Amniotic epithelial cell (primary cell): ENCODE measurements at places on chromosomes 7 and 10.

DNA sequence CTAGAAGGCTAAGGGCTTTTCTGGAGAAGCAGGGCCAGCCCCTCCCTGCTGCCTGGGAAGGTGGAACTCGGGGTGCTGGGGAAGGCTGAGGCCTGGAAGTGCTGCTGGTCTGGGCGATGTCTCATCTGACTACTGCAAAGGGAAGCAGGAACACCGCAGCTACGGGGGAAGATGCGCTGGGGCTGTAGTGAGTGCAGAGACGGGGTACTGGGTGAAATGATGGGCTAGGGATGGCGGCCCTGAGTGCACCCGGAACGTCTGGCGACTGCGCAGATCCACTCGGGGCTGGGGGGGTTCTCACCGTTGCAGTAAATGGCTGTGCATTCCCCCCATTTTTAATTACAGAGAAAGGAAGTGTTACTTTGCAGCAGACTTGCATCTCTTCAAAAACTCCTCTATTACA lies 195.4 kb upstream of the ADARB2 start:
- DNase-seq = no peak

GRCh38 chr10:78470267-78471103 lies 436.8 kb downstream of the RPS24 start:
- peak; percentile 74 for DNase-seq

DNA sequence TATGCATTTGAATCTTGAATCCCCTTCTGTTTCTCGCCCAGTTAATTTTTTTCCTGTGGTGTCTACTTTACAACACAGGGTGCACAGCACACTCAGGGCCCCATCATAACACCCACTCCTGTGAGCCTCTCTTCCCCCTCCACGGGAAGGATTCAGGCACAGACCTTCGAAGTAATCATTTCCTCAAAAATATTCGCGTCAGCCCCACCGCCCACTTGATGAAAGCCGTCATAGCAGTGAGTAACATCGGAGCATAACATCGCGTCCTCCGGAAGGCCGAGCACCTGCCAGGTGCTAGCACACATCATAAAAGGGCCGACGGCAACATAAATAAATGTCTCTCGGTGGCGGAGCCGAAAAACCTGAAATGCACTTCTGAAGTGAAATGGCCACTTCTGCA lies 201.7 kb upstream of the ADARB2 start:
- no peak for DNase-seq

DNA sequence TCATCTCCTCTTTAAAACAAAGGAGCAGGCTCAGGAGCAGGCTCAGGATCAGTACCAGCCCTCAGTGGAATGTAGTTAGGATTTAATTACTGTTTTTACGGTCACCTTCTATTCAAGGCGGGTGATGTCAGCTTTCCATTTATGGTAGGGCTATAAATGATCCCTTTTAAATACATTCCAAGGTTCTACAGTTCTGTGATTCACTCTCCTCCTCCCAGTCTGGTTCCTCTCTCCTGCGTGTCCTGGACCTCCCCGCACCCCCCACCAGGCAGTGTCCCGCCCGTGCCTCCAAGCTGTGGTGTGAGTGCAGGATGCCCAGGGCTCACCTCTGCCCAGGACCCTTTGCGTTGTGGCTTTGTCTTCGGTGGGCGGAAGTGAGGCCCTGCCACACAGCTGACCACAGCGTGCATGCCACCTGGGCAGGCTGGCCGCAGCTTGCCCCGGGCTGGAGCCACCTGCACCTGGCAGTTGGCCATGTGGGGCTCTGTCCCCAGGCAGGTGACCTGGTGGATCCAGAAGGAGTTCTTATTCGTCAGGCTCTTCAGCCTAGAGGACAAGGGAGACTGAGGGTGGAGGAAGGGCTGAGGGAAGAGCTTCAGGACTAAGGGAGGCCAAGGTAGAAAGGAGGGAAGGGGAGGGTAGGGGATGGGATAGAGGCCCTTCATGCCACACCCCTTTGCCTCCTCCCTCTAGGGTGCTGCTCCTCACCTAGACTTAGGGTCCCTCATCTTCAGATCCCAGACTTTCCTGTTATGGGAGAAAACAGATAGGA lies 9.1 kb downstream of the LOXL4 start:
- DNase-seq = no peak

DNA sequence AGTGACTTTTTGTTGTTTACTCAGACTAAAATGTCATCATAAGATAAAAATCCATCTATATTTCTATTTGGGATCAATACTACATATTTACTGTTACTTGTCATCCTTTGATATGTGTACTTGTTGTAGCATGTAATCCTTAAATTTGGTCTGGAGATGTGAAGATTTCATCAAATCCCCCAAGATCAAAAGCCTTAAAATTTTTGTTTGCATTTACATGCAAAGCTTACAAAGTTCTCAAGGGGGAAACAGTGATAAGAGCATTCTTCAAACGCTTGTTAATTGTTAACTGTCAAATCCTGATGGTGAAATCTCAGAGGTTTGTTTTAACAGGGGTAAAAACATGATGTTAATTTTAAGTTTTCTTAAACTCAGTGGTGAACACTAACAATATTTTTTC lies 84.9 kb upstream of the SKAP2 start:
- no peak for DNase-seq

- peak; percentile 99 for DNase-seq
These were observed 1.5 kb upstream of the KCTD7 start for GRCh38 chr7:66627151-66627681.

DNA sequence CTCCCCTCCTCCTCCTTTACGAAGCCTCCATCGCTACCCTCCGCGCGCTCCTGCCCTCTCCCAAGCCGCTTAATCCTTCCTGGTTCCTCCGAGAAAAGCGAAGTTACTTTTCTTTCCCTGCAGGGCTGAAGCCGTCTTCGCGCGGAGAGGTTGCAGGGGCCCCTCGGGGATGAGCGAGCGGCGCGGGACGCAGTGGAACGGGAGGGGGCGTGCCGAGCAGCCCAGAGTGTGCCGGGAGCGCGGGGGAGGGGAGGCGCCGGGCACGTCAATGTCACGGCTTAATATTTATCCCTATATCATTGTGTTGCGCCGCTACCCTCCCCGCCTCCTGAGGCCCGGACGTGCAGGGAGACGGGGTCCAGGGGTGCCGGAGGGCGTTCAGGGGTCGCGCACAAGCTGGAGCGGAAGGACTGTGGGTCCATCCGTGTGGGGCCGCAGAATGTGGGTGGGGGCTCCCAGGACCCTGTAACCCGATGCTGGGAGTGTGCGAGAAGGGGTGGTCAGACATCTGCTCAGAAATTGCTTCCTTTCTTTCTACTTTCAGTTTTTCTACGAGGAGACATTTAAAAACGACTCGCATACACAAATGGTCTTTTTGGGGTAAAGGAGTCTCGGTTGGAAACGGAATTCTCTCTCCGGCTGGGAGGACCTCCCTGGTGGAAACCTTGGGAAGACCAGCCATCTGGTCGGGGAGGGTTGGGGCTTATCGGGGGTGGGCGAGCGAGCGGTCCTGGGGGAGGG lies 2.4 kb downstream of the CDK6 start:
- peak; percentile 73 for DNase-seq

DNA sequence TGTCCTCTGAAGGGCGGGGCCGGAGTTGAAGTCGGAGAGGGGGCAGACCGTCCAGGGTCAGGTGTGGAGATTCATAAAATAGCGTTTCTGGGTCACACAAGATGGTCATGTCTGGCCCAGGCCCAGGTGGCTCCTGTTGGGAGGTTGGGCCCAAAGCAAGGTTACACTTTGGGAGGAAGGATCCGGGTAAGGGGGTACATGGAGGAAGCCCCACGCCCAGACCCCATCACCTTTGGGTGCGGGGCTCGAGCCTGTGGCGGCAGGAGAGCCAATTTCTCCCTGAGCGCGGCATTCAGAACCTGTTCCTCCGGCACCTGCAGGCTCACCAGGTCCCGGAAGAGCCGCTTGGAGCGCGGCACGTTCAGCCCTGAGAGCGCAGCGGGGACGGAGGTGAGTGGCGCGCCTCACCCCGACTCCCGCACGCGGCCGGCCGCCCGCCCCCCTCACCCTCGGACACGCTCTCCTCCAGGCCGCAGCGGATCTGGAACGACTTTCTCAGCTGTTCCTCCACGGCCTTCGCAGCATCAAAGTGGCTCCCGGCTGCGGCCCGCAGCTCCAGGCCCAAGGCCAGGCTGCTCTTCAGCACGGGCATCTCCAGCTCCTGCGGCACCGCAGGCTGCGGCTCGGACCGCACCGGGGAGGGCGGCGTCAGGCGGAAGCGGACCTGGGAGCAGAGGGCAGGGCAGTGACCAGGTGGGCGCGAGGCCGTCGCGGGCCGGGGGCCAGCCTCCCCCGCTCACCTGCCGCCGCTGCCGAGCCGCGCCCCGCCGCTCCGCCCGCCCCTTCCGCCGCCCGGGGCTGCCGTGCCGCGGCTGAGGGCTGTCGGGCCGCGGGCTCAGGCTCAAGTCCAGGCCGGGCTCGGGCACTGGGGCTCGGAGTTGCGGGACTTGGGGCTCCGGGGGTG lies 644 bp downstream of the PPP1R35 start:
- no peak for DNase-seq

DNA sequence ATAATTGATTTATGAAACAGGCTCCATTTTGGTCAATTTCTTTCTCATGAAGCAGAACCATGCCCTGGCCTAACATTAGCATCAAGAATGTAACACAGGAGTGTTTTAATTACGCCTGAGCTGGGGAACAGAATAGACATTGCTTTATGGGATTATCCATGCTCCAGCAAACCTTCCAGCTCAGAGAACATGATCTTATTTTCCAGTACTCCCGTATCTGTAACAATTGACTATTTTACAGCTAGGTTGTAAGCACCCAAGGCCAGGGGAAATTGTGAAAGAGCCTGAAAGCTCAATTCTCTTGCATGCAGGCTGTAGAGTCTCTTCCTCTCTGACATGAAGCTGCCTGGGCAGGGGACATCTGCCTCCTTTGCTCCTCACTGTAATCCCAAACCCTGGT lies 30.8 kb upstream of the CRYGN start:
- DNase-seq = no peak
